ENCODE measurements at places on chromosomes 7 and 10. TPM values are rescaled to one million over a fixed set of nuclear protein-coding genes. Genes with fewer than 3 reads are reported as not detected.

Gene SPDYE2
- total RNA-seq = not detected

Gene ZNF438
- 1.6 TPM for total RNA-seq

Gene C10orf62
- not detected for total RNA-seq

Gene MINDY4
- total RNA-seq = 2.8 TPM

Gene ADAM12
- total RNA-seq = 5.4 TPM

Measured in A549 treated with RU486 at 1 μM for 4 hours (cell line).